Lung (tissue), 17 donors: ENCODE measurements at places on chromosomes 1 and 21. TPM values are rescaled to one million over a fixed set of nuclear protein-coding genes. Genes with fewer than 3 reads are reported as not detected.

The CRB1 gene
- 0.55 TPM for total RNA-seq

The USH2A gene
- total RNA-seq, result not detected

The GUCA2B gene
- not detected for total RNA-seq

The FCMR gene
- total RNA-seq, result 8.5 TPM

The LDLRAD1 gene
- 30.1 TPM for total RNA-seq

The CTH gene
- 8.6 TPM for total RNA-seq

The PLPPR4 gene
- total RNA-seq, result 1.5 TPM

The DYNLT5 gene
- 29.3 TPM for total RNA-seq
